ENCODE measurements at places on chromosomes 6 and 20.

- DNase-seq, result no peak
Measured at GRCh38 chr6:129248946-129249345, 366.0 kb downstream of the LAMA2 start.

- no peak for DNase-seq
Measured at GRCh38 chr6:48845219-48845618, 617.8 kb downstream of the MMUT start.

GRCh38 chr6:168675933-168676551 lies 235.1 kb downstream of the SMOC2 start:
- no peak for DNase-seq

DNA sequence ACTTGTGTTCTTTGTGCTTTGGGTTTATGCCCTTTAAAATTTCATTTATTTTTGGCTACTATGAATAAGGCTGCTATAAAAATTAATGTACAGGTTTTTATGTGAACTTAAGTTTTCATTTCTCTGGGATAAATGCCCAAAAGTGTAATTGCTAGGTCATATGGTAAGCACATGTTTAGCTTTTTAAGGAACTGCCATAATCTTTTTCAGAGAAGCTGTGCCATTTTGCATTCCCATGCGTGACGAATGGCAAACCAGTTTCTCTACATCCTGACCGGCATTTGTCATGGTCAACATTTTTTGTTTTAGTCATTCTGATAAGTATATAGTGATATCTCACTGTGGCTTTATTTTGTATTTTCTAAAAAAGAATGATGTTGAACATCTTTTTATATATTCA lies 236.0 kb upstream of the SGK1 start:
- DNase-seq, result no peak

DNA sequence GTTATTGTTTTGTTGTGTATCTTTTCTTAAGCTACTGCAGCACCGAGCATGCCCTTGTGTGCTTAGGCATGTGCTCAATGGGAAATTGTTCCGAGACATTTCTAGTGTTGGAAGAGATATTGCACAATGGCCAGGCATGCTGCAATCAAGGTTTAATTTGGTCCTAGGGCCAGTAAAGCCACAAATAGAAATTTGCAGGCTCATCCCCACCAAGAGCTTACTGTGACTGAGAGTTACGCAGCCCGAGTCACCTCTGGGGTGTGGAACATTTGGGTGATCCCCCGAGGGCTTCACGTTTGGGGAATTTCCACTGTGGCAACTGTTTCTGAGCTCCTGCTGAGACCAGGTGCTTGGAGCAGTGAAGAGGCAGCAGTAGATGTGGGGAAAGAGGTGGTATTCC lies 65.8 kb downstream of the ADTRP start:
- no peak for DNase-seq

GRCh38 chr6:124870611-124871459 lies 91.4 kb upstream of the RNF217 start:
- DNase-seq, result no peak

DNA sequence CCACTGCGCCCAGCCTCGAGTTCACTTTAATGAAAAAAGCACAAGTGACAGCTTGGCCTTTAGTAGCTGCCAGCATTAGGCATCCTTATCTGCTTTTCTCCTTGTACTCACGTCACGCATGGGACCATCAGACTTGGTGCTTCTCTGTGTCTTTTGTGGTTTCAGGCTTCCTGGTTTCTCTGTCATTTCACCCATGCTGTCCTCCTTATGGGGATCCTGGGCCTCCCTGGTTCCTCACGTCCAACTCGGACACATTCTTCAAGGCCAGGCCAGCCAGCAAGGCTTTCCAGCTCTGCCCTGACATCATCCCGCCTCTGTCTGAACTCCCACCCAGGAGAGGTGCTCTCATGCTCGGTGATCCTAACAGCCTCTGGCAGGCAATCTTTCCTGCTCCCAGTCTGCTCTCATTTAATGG lies 83.2 kb downstream of the TIAM2 start:
- no peak for DNase-seq

DNA sequence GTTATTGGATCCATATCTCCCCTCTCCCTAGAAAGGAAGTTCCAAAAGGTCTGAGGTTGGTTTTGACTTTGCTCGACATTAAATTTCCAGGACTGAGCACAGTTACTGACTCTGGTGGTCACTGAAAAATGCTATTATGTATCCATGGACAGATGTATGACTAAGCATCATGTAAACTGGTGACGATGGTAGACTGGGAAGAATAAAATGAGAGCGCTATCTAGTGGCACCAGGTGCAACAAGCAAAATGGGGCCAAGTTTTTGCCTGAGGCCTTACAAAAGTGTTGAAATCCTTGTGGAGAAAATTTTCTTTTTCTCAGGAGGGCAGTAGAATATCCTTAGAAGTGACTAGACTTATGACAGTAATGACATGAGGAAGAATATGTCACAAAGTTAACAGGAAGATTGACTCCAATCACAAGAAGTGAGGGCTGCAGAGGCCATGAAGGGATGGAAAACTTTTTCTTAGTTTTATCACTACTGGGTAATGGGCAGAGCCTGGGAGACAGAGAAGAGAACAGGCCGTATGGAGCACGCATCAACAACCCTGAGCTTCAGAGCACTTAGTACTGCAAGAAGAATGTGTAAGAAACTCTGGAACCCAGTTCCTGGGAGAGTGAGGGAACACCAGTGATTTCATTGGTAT lies 88.9 kb upstream of the ELOVL5 start:
- peak; percentile 34 for DNase-seq

GRCh38 chr6:120774275-120774674 lies 560.0 kb downstream of the TBC1D32 start:
- no peak for DNase-seq

DNA sequence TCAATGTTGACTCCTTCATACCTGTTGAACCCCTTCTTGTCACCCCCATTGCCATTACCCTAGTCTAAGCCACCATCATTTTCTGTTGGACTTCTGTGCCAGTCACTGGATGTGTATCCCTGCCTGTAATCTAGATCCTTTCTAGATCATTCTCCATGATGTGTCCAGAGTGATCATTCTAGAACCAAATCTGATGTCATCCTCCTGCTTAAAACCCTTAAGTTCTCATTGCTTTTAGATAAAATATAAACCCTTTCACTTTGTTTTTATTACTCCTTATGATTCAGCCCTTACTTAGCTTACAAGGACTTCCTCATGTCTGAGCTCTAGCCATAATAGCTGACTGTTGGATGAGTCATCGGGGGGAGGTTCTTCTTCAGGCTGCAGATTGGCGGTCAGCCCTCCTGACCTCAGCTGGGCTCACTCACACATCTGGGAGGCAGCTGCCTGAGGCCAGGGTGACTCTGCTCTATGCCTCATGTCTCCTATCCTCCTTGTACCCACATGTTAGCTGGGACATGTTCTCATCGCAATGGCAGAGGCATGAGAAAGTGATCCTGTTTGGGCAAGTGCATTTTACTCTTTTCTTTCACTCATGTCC lies 287.6 kb downstream of the ESR1 start:
- no peak for DNase-seq

DNA sequence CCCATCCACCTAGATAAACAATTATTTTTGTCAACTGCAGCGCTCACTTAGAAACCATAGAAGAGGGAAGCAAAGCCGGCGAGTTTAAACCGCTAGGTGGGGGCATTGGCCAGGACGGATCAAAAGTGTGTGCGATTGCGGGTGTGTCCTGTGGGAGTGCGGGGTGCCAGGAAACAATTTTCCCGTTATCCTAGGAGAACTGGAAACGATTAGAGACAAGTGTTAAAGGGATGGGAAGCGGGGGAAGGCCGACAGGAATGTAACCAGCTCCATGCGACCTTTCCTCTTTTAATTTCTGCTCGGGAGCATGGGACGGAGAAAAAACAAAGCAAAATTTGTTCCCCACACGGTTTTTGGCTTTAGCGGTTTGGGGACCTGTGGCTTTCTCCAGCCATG lies 2.8 kb upstream of the HTR1B start:
- peak; percentile 12 for DNase-seq

DNA sequence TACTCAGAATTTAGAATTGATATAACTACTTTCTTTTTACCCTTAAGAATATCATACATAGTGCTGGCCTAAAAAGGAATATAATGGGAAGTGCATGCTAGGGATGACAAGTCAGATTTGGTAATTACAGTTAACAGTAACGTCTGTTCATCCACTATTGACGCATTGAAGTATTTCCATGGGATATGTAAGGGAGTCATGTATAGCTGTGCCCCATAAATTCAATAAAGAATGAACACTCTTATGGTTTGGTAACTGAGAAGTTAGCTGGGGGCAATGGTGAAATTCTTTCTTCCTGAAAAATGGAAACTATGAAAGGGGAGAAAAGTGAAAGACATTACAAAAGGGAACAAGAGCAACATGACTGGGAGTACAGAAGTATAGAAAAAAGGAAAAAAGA lies 2.6 kb upstream of the COL19A1 start:
- no peak for DNase-seq

GRCh38 chr6:169160855-169161560 lies 92.6 kb downstream of the THBS2 start:
- DNase-seq, result no peak

DNA sequence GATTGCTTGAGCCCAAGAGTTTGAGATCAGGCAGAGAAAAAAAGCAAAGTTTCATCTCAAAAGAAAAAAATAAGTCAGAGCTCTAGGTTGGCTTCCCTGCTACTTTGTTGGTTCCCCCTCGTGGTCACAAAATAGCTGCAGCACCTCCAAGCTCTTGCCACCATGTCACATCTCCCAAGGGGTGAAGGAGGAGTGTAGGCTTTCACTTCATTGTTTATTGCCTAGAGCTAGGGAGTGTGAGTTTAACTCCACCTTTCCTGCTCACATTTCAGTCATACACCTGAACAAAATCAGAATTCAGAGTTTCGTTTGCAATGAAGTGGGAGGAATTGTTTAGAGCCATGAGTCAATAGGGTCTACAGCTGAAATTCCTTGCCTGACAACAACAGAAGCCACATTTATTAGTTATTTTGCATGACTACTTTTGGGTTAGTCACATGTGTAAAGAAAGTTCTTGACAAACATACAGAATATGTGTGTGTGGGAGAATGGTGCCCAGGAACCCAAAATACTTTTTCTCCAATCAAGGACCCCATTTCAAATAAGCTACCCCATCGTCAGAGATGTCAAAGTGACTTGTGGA lies 56.2 kb upstream of the UFL1 start:
- DNase-seq, result no peak

GRCh38 chr6:170151321-170151771 lies 139.5 kb downstream of the DLL1 start:
- DNase-seq, result no peak

DNA sequence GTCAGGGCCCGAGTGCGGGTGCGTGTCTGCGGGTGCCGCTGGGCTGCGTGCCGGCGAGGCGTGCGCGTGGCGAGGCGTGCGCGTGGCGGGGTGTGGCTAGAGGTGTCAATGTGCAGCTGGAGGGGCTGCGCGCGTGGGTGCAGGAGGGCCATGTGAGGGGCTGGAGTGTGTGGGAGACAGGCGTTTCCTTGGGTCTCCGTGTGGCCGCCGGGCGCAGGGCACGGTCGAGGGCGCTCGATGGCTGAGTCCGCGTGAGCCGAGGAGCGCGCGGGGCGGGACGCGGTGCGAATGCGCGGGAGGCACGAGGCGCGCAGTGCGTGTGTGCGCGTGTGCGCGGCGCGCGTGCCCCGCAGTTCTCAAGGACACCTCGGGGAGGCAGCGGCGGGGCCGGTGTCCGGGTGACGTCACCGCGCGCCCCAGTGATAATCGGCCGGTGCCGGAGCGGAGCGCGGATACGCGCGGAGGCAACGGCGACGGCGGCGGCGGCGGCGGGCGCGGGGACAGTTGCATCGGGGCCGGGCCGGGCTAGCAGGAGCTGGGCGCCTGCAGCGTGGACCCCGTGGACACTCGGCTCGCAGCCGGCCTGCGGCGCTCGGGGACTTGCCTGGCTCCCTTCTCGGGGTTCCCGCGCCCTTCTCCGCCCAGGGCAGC lies 38.7 kb downstream of the YTHDF1 start:
- DNase-seq, result no peak

DNA sequence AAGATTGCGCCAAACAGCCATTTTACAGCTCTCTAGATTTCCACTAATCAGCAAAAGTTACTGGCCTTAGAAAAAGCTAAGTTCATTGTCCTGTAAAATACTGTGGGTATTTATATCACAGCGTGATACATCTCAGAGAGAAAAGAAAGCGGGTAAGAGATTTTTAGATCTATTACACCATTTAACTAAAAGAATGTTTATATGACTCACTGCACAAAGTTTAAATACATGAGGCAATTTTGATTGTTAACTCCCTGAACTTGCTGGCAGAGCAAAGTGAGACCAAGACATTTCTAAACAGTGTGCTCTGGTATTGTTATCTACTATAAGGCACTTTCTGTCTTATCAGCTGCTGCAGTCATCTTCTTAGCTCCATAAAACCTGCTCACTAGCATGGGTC lies 314.3 kb downstream of the EPHA7 start:
- no peak for DNase-seq

- no peak for DNase-seq
Measured at GRCh38 chr6:34476921-34477320, 11.0 kb downstream of the PACSIN1 start.

DNA sequence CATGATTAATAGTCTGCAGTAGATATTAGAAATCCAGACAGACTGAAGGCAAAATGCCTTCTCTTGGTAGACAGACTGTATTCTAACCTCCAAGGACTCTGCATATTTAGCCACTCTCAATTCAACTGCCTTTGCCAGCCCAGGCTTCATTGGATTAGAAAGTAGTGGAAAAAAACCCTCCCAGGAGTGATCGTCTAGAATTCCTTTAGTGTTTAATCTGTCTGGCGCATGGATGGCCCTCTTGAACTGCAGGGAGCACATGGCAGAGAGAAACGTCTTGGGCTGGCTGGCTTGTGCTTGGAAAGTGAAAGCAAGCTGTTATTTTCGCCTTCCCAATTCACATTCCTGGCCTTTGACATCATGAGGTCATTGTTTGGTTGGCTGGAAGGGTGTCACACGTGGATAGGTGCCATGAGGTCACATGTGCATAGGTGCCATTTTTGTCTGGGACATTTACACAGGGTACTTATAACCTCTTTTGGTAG lies 30.9 kb upstream of the NEDD9 start:
- no peak for DNase-seq

DNA sequence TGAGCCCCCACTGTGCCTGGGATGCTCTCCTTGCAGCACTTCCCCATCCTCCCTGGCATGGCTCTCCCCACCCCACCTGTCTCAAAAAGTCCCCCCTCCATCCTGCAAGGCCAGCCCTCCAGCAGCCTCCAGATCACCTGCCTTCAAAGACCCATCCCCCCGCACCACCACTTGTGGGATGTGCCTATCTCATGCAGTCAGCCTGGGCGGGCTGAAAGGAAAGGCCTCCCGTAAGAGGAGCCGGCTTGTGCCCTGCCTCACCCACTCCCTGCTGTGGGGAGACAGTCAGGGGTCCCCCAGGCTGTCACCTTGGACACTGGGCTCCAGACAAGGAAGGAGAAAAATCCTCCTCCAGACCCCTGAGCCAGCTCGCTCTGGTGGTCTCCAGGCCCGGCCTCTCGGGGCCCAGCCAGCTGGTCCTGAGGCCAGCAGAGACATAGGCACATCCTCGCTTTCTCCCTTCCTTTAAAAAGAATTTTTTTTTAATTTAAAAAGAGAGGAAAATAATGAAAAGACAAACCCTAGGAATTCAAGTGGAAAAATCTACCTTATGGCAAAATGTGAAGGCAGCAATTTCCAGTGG lies 77.3 kb downstream of the GRM4 start:
- DNase-seq, result no peak

- DNase-seq, result no peak
Measured at GRCh38 chr20:46240881-46241280, 67.4 kb downstream of the CDH22 start.

- no peak for DNase-seq
Measured at GRCh38 chr20:17748279-17748678, 48.5 kb downstream of the BANF2 start.
